Activated T-cell treated with anti-CD3 and anti-CD28 coated beads for 24 hours (primary cell): ENCODE measurements at places on chromosomes 5 and 9.

- no peak for DNase-seq
Measured at GRCh38 chr9:136815422-136815782, 7.7 kb downstream of the RABL6 start.

- no peak for DNase-seq
Measured at GRCh38 chr5:134189031-134189430, 12.3 kb upstream of the SKP1 start.

- no peak for DNase-seq
Measured at GRCh38 chr5:130427222-130427955, 523.1 kb downstream of the CHSY3 start.

- no peak for DNase-seq
Measured at GRCh38 chr9:88741335-88741734, 206.4 kb downstream of the NXNL2 start.

DNA sequence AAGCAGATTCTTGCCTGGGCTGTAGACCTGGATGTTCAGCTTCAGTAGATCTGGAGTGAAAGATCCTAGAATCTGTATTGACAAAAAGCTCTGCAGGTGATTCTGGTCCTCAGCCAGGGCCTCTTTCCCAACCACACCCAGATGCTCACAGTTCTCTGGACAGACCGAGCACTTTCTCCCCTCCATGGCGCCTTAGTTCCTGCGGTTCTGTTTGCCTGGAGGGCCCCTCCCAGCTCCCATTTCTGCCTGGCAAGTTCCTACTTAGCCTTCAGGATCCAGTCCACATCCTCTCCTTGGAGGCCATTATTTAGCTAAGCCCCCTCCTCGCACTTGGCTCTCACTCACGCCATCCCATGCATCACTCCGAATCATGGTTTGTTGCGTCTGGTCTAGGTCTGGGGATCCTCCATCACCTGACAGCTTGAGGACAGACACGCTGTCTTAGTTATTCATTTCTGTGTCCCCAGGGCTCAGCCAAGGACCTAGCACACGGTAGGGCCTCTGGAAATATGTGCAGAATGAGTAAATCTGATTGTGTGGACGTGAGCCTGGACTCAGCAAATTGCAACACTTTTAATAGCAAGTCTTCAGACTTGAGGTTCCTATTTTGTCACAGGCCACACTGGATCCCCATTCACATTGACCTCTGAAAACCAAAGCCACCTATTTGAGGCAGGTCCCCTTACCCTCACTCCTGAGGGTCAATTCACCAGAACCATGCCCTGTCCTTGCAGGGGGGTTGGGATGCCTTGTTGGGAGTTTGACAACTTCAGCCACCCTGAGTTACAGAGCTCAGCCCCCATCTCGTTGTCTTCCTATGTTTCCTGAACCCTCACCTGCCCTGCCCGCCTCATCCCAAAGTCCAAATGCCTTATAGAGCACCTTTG lies 50.7 kb downstream of the COL15A1 start:
- DNase-seq: no peak

DNA sequence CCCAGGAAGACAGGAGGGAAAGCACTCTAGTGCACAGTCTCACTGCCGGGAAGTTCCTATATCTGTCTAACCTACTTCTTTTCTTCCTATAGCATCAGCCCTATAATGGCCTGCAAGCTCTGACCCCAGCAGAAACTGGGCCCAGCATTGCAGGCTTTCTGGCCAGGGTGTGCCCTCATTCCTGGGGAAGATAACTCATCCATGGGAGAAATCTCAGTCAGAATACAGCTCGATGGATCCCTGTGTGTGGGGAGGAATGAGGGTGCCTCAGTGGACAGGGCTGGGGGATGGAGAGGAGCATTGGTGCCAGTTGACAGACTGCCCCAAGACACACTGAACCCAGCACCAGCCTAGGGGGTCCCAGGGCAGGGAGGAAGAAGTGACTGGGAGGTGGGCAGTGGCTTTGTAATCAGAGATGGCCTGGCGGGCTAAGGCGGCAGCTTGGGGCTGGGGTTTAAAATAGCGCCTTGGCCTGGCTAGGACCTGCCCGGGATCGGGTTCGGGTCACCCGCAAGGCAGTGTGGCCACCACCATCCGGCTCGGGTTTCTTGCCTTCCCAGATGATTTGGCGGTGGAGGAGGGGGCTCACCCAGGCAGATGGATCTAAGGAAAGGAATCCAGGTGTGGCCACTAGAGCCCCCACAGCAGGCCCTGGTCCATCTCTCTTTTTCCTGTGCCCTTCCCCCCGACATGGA lies 7.6 kb upstream of the CXXC5 start:
- no peak for DNase-seq

DNA sequence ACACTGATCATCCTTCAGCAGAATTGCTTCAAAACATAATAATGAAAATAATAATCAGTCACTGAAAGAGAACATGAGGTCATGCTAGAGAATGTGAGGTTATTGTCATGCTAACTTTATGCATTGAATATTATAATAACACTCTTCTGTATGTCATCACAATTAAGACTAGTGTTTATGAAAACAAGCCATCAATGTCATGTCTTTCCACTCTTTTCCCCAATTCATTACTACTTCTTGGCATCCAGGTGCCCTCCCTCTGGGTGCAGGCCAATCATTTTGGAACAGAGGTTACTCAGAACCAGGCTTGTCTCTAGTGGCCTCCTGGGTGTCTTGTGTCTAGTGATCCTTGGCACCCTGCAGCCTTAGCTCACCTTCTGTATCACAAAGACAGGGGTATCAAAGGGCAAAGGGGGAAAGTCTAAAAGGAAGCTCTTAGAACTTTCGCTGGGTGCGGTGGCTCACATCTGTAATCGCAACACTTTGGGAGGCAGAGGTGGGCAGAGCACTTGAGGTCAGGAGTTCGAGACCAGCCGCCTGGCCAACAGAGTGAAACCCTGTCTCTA lies 217.6 kb upstream of the PIK3R1 start:
- DNase-seq: no peak

- no peak for DNase-seq
Measured at GRCh38 chr5:109695005-109695926, 5.5 kb downstream of the MAN2A1 start.

GRCh38 chr5:11273180-11273903 lies 512.3 kb upstream of the DAP start:
- DNase-seq: no peak

GRCh38 chr5:82169892-82170291 lies 108.3 kb downstream of the RPS23 start:
- no peak for DNase-seq

DNA sequence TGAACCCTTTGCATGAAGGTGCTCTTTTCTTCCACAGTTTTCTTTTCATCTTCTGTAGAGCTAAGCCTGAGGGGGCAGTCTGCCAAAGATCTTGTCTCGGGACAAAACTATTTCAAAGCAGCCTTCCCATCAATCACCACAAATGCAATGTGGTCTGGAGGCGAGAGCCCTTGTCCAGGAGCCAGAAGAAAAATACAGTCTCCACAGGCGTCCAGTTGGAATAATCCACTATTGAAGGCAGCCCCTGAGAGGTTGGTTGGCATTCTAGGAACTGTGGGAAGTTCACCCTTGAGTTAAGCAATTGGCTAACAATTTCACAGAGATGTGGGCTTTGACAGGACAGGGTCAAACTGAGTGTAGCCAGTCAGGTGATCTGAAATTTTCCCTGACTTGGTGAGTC lies 72.0 kb downstream of the SEMA6A start:
- DNase-seq: no peak

GRCh38 chr5:69050214-69050613 lies 43.6 kb upstream of the SLC30A5 start:
- no peak for DNase-seq

DNA sequence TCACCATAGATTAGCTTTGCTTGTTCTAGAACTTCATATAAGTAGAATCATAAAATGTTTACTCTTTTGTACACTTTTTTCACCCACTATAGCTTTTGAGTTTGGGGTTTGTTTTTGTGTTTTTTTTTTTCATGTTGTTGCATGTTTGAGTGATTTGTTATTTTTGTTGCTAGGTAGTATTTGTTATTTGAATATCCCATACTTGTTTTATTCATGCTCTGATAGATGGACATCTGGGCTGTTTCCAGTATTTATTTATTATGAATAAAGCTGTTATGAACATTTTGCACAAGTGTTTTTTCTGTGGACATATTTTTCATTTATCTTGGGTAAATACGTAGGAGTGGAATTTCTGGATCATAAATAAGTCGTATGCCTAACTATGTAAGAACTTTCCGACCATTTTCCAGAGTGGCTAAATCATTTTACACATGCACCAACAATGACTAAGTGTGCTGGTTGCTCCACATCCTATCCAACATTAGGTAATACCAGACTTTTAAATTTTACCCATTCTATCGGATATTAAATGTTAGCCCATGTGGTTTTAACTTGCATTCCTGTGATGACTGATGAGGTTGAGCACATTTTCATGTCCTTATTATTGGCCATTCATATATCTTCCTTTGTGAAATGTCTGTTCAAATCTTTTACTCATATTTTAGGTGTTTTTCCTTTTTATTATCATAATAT lies 69.1 kb upstream of the NR4A3 start:
- DNase-seq: no peak

DNA sequence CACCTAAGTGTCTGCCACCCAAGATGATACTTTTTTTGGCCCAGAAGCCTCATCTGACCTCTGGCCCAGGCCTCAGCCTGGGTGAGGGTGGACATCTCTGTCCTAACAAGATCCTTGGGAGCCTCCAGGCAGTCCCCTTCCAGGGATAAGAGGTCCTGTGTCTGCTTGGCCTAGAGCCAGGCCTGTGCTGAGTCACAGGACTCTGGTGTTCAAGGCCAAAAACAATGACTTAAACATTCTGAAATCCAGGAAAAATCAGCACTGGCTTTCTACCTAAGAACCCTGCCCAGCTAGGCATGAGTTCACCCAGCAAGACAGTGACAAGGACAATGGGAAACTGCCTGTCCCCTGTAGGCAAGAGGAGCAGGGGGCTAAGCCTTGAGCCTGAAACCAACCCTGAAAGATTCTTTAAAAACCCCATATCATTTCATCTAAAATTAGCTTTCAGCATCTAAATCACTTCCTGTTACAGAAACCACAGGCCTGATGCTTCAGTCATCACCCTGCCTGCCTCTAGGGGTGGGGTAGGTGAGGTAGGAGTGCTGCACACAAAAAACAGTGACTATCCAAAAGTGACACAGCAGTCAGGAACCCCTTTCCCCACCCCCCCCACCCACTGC lies 29.9 kb downstream of the CSF2 start:
- peak; percentile 69 for DNase-seq

GRCh38 chr5:79025054-79025472 lies 40.0 kb upstream of the ARSB start:
- peak; percentile 32 for DNase-seq

GRCh38 chr5:102888483-102888882 lies 133.4 kb downstream of the PAM start:
- DNase-seq: no peak

GRCh38 chr5:32584646-32585045 lies 711 bp upstream of the SUB1 start:
- no peak for DNase-seq

GRCh38 chr9:134644725-134645606 lies 3.4 kb downstream of the COL5A1 start:
- no peak for DNase-seq

GRCh38 chr9:4833781-4834560 lies 41.2 kb downstream of the RCL1 start:
- no peak for DNase-seq

GRCh38 chr5:145471831-145472612 lies 363.1 kb downstream of the PRELID2 start:
- DNase-seq: no peak

- DNase-seq: no peak
Measured at GRCh38 chr9:120080849-120081248, 499.1 kb downstream of the CDK5RAP2 start.

DNA sequence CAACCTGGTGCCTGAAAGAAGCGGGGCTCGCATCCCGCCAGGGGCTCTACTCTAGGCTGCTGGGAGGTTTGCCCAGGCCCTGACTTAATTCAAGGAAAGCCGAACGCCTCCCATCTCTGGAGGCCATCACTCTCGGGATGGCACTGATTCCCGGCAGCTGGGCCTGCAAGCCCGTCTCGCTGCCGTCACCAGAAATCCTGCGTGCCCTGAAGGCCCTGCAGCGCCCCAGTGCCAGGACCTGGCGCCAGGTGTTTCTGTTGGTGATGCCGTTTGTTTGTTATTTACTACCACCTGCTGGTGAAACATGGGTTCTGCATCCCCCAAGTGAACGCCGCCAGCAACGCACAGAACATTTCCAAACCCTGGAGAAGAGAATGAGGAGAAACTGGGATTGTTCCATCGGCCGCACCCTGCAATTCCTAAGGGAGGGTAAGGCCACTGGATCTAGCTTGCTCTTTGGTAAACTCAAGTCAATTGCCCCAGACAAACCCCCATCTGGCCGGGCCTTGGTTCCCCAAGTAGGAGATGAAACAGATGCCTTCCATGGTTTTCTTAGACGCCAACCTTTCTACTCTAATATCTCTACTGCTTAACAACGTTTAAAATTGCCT lies 77.9 kb downstream of the AK8 start:
- DNase-seq: peak; percentile 50
